ENCODE measurements at places on chromosomes 2 and 18.

DNA sequence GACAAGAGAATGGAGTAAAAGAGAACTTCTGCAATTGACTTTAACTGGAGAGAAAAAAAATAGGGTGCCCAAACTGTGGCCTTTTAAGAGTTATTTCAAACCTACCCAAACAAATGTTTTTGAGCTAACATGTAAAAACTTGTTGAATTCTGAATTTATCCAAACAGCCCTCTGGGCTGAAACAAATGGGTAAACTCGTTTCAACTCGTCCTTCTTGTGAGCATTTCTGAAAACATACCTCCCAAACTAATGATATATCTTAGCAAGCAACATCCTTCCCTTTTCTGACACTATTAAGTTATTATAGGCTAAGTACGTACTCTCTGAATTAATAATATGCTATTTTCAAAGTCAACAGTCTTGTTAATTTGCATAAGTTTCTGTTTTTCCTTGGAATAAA, 793.0 kb upstream of the ACVR2A start:
- peak; percentile 75 for DNase-seq

- no peak for DNase-seq
Observed at GRCh38 chr2:151264157-151264825, 2.6 kb upstream of the RBM43 start.

- DNase-seq, result peak; percentile 24
Observed at GRCh38 chr18:59657012-59657411, 40.2 kb downstream of the CCBE1 start.

GRCh38 chr2:215531284-215531683, 95.4 kb upstream of the FN1 start:
- DNase-seq, result peak; percentile 84

DNA sequence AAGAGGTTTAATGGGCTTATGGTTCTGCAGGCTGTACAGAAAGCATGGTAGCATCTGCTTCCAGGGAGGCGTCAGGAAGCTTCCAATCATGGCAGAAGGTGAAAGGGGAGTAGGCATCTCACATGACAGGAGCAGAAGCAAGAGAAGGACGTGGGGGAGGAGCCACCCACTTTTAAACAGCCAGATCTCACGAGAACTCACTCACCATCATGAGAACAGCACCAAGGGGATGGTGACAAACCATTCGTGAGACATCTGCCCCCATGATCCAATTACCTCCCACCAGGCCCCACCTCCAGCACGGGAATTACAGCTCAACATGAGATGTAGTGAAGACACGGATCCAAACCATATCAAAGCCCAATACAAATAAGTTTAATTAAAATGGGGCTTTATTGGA, 113.8 kb downstream of the ATL2 start:
- DNase-seq, result no peak
